ENCODE measurements at places on chromosomes 2 and 18.

- no peak for DNase-seq
Measured at GRCh38 chr2:109463236-109463635, 150.5 kb downstream of the SEPTIN10 start.

GRCh38 chr2:241869087-241869961 lies at the start of gene RTP5:
TSS of gene RTP5 (plus strand) at chr2:241869729. CDS start at chr2:241869757, 28 bp downstream.
- DNase-seq, result no peak

DNA sequence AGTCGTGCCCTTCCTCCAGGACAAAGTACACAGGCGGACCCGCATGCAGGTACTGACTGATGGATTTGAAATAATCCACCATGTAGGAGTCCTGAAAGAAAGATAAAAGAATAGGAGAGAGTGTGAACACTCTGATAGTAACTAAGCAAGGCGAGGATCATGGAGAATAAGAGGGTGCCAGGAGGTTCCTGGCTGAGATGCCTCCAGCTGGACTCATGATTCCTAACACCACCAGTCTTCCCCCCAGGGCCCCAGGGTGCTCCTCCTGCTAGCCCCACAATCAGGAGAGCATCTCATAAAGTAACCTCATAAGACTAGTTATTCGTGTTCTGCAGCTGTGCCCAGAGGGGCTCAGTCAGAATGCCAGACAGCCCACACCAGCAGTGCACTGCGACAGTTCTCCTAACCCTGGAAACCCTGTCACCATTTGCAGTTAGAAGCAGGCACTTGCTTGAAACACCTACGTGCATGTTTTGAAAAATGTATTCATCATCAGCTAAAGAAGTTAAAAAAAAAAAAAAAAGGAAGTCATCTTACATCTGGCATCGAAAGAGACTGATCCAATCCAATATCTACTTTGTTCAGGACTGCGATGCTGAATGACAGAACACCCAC lies 36.7 kb downstream of the RMC1 start:
- DNase-seq, result no peak

GRCh38 chr18:1559563-1559962 lies 654.9 kb downstream of the ADCYAP1 start:
- DNase-seq, result peak; percentile 1
